ENCODE measurements at places on chromosomes 2 and 18.

- DNase-seq = no peak
Observed at GRCh38 chr18:75132931-75133525, 75.9 kb downstream of the PTGR3 start.

DNA sequence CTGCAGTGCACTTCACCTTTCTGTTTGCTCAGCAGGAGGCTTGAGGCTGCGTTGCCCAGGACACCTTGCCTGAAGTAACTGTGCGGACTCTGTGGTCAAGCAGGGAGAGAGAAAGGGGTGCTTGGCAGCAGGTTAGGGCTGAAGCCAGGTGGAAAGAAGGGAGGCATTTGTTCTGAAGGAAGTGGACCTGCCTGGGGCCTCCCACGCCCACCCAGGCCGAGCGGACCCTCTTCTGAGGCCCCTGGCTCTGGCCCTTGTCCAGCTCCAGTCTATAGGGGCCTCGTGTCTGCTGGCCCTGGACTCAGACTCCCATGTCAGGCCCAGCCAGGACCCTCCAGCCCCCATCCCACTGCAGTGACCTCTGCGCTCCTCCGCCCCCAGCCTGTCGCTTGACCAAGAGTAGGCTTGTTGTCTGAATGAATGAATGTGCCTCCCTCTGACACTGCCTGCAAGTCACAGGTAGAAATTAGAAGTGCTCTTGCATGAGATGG is 2.5 kb downstream of the SNED1 start:
- no peak for DNase-seq

- no peak for DNase-seq
Observed at GRCh38 chr2:147101941-147102790, 742.7 kb upstream of the ACVR2A start.

DNA sequence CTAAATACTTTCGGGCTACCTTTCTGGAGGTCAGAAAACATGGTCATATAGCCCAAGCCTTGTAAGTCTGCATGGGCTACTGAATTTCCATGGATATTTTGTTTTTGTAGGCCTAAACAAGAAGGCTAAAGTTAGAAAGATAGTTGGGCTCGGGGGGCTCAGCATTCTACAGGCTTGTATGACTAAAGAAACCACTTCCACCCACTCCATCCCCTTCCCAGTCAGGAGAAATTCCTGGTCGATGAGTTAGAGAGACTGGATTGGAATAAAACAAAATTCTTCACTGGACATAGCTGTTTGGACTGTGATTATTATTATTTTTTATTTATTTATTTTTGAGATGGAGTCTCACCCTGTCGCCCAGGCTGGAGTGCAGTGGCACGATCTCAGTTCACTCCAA is 539.4 kb upstream of the TNP1 start:
- DNase-seq = no peak

GRCh38 chr2:47035615-47036488 is 119.3 kb downstream of the STPG4 start:
- no peak for DNase-seq

GRCh38 chr18:23134780-23135549 is at the start of gene CABLES1:
TSS of gene CABLES1 (plus strand) at chr18:23135485. CDS start at chr18:23135763, 278 bp downstream.
- DNase-seq = no peak

GRCh38 chr18:12625241-12625640 is 32.7 kb downstream of the SPIRE1 start:
- DNase-seq = no peak

DNA sequence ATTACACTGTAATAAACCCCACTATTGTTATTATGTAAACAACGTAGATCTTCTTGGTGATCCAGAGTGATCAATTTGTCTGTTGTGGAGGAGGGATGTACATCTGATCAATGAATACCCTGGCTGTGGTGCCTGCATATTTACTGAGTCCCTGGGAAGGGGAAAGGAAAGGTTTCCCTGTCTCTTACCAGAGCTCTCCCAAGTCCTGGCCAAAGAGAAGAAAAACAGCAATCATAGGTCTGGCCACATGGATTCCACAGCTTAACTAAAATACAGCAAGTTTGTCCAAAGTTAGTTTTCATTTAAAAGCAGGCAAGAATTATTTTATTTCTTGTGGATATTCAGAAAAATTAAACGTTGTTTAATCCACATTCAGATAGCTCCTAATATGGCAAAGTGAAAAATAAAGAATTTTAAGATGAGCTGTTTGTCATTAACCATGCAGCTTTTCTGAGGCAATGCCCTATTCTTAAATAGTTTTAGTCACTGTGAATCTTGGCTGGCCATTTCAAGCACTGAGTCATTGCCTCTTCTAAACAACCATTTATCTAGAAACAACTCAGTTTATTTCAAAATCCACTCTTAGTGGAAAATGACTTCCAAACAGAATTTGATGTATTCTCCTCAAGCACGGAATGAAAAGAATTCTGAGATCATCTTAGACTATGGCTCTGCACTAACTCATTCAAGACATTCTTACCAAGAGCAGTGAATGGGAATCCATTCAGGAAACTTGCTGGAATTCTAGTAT is 1004.4 kb upstream of the CDH2 start:
- DNase-seq = no peak

GRCh38 chr2:168999668-169000213 is 31.4 kb downstream of the ABCB11 start:
- no peak for DNase-seq

GRCh38 chr2:54092940-54093339 is 22.5 kb upstream of the ACYP2 start:
- DNase-seq = no peak

- DNase-seq = no peak
Observed at GRCh38 chr2:110983133-110983532, 137.6 kb upstream of the BCL2L11 start.

GRCh38 chr18:8162802-8163201 is 446.4 kb upstream of the RAB12 start:
- DNase-seq = no peak

- no peak for DNase-seq
Observed at GRCh38 chr18:63286926-63287325, 32.6 kb downstream of the BCL2 start.

DNA sequence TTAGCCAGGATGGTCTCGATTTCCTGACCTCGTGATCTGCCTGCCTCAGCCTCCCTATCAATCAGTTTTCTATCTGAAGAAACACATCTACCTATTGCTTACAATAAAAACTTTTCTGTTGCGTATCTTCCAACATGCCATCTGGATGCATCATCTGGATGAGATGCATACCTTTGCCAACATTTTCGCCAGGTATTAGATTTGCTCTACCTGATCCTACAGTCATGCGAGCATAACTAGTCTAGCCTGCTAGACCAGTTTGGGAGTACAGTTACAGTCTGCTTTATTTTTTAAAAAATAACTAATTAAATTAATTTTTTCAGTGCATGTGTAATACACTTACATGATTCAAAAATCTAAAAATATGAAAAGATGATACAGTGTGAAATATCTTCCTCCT is 334.0 kb upstream of the MEX3C start:
- DNase-seq = no peak

GRCh38 chr2:102138331-102138730 is 4.2 kb upstream of the IL1R1 start:
- no peak for DNase-seq

GRCh38 chr18:51149670-51150069 is 47.8 kb downstream of the MEX3C start:
- DNase-seq = no peak

- no peak for DNase-seq
Observed at GRCh38 chr2:37642907-37643729, 28.3 kb downstream of the CDC42EP3 start.

GRCh38 chr18:44041553-44041952 is 639.1 kb upstream of the SETBP1 start:
- DNase-seq = no peak

DNA sequence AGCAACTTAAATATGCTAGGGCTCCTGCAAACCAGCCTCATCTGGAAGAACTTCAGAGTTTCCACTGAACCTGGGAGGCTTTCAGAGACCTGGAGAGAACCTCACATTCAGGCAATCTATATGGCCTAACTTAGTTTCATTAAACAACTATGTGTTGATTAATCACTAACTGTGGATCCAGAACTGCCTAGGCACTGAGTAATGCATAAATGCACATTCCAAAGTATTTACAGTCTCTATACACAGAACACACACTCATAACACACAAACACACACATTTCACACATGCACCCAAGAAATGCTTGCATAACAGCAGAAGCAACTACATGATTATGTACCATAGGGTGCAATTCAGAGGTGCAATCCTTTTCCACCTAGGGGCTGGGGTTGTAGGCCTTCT is 552.8 kb downstream of the BCL11A start:
- no peak for DNase-seq

- no peak for DNase-seq
Observed at GRCh38 chr2:196598412-196598811, 41.1 kb upstream of the CCDC150 start.

GRCh38 chr18:77316641-77317040 is 67.0 kb downstream of the GALR1 start:
- no peak for DNase-seq

DNA sequence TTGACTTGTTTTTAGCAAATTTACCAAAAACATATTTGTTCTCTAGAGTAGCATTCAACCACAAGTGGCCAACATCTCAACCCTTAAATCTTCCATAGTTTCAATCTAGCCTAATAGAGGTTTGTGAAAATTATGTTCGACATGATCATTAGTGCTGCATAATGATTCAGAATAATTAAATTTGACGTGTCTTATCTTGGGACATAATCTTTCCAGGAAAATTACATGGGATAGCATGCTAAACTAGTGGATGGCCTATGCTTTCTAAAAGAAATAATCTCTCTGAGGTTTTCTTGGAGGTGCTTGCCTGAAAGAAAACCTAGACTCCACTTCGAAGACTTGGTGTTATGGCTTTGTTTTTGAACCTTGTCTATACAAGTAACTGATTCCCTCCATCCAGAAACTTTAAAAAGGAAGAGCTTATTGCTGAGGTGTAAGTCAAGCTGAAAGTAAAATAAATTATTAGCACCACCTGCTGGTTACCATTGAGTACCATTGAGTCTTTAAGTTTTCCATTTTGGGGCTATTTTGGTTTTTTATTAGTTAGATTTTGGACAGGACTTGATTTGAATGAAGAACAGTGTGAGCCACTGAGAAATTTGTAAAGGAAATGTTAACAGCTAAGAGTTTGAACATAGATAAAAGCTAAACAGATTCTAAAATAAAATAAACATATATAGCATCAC is 32.7 kb downstream of the COX7A2L start:
- no peak for DNase-seq

DNA sequence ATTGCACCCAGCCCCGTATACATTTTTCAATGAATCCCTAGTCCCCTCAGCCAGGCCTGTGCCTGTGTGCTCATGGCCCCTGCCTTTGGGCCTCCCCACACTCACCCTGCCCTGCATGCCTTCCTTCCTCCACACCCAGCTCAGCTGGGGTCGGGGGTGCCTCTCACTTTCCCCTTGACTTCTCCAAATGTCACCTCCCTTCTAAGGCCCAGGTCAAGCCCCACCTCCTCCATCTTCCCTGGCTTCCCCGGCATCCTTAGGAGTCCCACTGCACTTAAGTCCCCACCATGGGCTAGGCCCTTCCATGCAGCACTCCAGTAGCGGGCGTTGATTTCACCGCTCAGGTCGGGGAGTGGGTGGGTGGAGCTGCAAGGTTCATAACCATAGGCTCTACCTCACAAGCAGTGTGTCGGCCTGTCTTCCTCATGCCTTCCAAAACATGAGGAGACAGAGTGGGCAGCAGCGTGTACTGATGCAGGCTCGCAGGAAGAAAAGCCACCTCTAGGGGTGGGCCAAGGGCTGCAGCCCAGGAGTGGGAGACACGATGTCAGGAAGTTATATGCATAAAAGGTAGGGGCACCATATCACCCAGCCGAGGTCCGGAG is 47.7 kb downstream of the DNMT3A start:
- no peak for DNase-seq

- DNase-seq = no peak
Observed at GRCh38 chr2:146867477-146867986, 977.3 kb upstream of the ACVR2A start.

DNA sequence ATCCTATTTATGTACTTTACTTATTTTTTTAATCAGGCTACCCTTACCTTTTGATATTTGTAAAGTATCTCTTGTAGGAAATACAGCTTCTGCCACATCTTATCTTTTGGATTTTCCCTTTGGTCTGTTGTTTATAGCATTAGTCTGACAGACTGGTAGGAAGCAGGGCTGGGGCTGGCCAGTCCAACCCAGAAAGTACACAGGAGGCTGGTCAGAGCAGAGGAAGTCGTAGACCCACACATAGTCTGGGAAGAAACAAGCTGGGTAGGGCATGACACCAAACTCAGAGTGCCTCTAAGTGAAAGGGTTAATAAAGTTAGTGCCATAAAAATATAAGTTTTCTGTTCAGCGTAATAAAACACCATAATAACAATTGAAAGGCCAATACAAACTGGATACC is 51.7 kb downstream of the BOLA3 start:
- no peak for DNase-seq

DNA sequence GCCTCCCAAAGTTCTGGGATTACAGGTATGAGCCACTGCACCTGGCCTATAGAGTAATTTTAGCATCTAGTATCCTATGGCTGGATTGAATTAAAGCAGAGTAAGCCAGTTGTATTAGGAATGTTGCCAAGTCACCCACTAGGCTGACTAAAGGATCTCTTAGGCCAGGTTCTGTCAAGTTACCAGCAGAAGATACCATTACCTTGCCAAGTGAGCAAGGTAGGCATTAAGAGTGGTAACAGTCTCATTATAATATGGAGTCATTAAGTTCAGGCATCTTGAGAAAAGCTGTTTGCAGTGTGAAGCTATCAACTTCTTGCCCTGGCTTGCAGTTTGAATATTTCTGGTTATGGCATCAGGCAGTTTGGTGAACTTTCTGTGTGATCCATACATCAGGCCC is 37.0 kb upstream of the MTCL1 start:
- DNase-seq = no peak

- no peak for DNase-seq
Observed at GRCh38 chr2:128284037-128284441, 34.6 kb downstream of the HS6ST1 start.

GRCh38 chr18:50911006-50911405 is 32.1 kb downstream of the ME2 start:
- no peak for DNase-seq

DNA sequence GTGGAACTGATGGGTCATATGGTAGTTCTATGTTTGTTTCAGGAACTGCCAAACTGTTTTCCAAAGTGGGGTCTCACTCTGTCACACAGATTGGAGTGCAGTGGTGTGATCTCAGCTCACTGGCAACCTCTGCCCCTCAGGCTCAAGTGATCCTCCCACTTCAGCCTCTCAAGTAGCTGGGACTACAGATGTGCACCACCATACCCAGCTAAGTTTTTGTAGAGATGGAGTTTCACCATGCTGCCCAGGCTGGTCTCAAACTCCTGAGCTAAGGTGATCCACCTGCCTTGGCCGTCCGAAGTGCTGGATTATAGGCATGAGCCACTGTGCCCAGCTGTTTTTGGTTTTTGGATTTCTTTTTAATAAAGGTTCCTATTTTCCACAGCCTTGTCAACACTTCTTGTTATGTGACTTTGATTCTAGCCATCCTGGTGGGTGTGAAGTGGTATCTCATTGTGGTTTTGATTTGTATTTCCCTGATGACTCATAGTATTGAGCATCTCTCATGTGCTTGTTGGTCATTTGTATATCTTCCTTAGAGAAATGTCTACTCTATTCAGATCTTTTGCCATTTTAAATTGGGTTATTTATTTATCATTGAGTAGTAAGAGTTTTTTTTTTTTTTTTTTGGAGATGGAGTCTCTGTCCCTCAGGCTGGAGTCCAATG is 22.8 kb downstream of the NPC1 start:
- peak; percentile 5 for DNase-seq

Data from NK-92 treated with Interleukin-12 subunit alpha and Interleukin-12 subunit beta, amount 100 ng/mL, for 24 hours (cell line).